Upper lobe of right lung (tissue), 1 donor: ENCODE measurements at places on chromosomes 2 and 18. TPM values are rescaled to one million over a fixed set of nuclear protein-coding genes. Genes with fewer than 3 reads are reported as not detected.

- no peak for DNase-seq
Observed at GRCh38 chr2:144071461-144071860, 448.5 kb downstream of the ZEB2 start.

GRCh38 chr2:151771599-151772358 lies 37.5 kb upstream of the NEB start:
- DNase-seq = no peak

DNA sequence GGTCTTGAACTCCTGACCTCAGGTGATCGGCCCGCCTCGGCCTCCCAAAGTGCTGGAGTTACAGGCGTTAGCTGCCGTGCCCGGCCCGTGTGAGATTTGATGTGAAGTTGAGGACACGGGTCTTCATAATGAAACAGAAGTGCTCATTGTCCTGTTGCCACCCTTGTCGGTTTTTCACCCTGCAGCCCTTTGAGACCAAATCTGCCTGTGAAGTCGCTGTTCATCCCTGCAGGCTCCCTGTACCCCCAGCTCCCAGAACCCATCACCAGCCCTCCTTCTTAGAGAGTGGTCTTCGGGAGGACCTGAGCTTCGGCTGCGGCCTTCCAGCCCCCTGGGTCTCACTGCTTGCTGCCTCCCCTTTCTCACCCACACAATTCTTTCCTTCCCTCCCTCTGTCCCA lies 325.2 kb downstream of the GBX2 start:
- DNase-seq = no peak

- no peak for DNase-seq
Observed at GRCh38 chr18:4836141-4836540, 360.9 kb downstream of the AKAIN1 start.

- DNase-seq = no peak
Observed at GRCh38 chr18:23521271-23521670, 18.0 kb downstream of the RMC1 start.

GRCh38 chr2:12448846-12449505 lies 267.8 kb upstream of the TRIB2 start:
- no peak for DNase-seq

DNA sequence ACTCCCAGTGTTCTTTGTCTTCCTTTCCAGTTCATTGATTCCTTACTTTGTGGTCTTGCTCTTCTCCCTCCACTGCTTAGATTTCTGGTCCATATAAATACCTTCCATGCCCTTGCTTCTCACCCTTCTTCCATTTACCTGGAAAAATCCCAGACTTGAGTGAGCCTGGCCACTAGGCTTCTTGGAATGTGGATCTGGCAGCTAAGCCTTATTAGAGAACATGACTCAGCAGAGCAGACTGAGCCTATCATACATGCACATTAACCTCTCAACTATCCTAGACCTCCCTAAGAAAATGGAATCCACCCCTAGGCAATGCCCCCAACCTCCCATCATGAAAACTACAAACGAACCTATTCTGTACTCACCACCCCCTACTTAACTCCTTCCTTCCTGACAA lies 127.7 kb downstream of the RHBDD1 start:
- DNase-seq = no peak

- no peak for DNase-seq
Observed at GRCh38 chr2:210477496-210477895, 937 bp upstream of the LANCL1 start.

DNA sequence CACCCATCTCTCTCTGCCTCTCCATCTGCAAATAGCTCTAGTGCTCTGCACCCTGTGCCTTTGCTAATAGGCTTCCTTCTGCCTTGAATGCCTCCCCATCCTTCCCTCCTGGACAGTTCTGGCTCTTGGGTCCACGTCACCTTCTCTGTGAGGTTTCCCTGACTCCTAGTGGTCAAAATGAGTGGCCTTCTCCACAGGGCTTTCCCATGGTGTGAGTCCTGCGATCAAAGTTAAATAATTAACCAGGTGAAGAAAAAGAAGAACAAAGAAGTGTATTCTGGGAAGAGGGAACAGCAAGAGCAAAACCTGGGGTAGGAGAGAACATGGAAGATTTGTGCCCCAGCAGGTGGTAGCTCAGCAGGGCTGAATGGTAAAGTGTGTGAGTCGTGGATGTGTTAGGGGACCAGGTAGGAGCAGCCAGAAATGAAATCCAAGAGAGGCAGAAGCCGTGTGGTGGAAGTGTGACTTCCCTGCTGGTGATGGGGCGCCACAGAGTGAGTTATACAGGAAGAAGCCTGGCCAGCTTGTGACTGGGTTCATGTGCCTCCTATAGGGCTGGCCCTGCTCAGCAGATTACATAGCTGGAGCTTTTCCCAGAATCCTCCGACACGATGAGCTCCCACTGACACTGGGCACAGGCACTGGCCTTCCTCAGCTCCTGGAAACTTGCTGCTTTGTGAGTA lies 93.8 kb upstream of the LDAH start:
- no peak for DNase-seq

- DNase-seq = no peak
Observed at GRCh38 chr2:135664623-135665068, 77.0 kb upstream of the UBXN4 start.

- no peak for DNase-seq
Observed at GRCh38 chr2:15719566-15720313, 128.1 kb downstream of the DDX1 start.

DNA sequence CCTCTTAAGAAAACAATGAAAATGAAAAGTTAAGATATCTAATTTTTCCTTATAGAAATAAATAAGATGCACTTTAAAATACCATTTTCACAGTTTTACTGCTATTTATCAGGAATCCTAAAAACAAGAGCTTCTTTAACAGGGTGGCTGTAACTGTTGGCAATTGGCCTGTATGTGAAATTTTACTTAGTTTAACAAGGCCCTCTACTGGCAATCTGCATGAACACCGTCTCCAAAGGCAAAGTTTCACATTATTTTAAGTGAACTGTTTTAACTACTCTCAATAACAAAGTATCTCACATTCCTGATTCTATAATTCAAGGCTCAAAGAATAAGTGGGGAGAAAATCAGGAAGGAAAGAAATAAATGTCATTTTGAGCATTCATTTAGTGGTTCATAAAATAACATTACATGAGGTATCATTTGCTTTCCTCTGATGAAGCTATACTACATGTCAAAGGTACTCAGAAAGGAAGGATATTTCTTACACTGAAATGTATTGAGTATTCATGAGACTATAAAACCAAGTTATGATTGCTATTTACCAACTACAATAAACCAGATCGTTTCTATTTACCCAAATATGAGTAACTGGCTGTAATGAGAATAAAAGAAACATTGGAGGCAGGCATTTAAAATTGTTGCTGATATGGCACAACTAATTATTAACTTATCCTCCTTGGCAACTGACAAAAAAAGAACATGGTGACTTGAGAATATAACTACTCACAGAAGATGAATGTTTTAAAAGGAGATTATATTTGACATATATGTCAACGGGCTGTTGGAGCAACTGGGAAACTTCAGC lies 7.0 kb downstream of the NCKAP5 start:
- DNase-seq = no peak

- no peak for DNase-seq
Observed at GRCh38 chr2:236464140-236464539, 105.5 kb upstream of the ACKR3 start.

- DNase-seq = no peak
Observed at GRCh38 chr18:57428221-57429150, 6.7 kb upstream of the ONECUT2 start.

GRCh38 chr18:57122936-57123510 lies 23.9 kb upstream of the BOD1L2 start:
- DNase-seq = no peak

DNA sequence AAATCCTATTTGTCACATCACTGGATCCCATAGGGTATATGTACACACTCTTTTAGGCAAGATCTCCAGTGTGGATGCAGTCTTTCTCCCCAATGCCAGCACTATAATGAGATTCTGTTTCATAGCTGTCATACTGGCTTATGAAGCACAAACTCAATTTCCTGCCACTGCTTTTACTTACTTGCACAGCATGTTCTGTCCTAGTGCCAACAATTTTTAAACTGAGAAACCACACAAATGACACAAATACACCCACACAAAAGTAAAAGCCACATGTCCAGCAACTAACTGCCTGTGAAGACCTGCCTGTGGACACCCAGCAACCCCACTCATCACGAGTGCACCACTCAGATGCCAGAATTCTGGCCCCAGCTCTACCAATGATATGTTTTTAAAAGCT lies 29.6 kb upstream of the RNU4ATAC start:
- no peak for DNase-seq

DNA sequence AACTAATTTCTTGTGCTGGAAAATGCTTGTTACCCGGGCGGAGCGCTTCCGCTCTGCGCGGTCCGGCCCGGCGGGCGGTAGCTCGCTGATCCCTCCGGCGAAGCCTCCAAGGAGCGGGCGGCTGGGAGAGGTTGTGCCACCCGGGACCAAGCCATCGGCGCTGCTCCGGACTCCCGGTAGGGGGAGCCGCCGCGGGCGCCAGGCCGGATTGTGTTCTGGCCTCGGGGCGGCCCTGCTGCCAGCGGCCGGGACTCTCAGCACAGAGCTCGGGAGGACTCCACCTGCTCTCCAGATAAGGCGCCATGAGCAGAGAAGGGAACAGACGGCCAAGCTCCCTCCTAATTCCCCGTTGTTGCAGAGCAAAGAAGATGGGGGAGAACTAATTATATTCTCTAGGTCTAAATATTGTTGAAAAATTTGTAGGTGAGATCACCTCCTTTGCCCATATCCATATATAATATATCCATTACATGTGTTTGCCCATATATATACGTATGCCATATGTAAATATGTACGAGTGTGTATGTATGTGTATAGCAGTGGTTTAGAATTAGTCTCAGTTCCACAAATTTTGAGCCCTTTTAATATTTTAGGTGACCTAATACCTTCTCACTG lies 13.8 kb upstream of the SATB2 start:
- peak; percentile 85 for DNase-seq

- peak; percentile 75 for DNase-seq
Observed at GRCh38 chr2:73920577-73921545, 5.8 kb upstream of the DGUOK start.

- DNase-seq = no peak
Observed at GRCh38 chr18:53991805-53992204, 232.7 kb downstream of the MBD2 start.

DNA sequence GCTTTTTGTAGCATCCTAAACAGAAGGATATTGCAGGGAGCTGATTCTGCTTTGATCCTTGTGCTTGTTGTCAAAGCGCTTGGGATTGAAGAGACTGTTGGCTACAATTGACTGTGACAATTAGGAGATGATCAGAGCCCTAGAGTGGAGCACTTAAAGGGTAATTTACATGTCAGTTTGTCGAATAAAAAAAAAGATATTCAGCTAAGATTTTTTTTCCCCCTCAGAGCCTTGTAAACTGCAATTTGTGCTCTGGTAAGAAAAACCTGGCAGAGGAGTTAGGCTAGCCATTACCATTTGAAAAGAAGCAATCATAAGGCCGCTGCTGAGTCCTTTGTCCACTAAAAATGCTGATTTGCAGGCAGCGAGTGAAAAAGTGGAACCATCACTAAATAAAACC lies 47.8 kb upstream of the ZEB2 start:
- DNase-seq = no peak

DNA sequence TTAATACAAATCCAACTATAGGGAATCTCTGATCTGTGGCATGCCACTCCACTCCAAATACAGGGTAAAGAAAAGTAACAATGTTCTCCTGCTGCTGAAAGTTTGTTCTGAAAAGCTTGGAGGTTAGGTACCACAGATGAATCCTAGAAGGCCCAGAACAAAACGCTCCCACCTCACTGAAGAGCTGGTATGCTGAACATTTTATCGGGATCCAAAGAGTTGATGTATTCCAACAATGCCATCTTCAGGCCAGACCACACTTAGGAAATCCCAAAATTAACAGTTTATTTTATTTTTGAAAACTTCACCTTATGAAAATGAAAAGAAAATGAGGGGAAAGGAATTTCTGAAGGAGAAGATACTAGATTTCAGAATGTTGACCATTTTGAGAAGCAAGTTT lies 145.1 kb upstream of the CDH19 start:
- DNase-seq = no peak

Gene ANKMY1
- total RNA-seq = 19.3 TPM

Gene CD28
- 2.5 TPM for total RNA-seq

Gene COL6A3
- total RNA-seq = 119 TPM

Gene BMPR2
- total RNA-seq = 139 TPM

Gene KRTCAP3
- 22.5 TPM for total RNA-seq

Gene ATG9A
- total RNA-seq = 48.2 TPM

Gene RNF144A
- 16.0 TPM for total RNA-seq

Gene ALPI
- total RNA-seq = not detected

Gene LCT
- total RNA-seq = not detected

Gene UGT1A5
- not detected for total RNA-seq
